IMR-90 (cell line): ENCODE measurements at places on chromosomes 6 and 20.

- H3K27ac ChIP-seq = no peak overlapping the region
- no peaks in the 10 kb centered on the region for H3K27me3 ChIP-seq
- H3K4me3 ChIP-seq = no peak overlapping the region
- no peaks in the 10 kb centered on the region for H3K36me3 ChIP-seq
Measured at GRCh38 chr6:15937602-15938001, 191.3 kb upstream of the MYLIP start.

GRCh38 chr20:855466-856360, 22.2 kb downstream of the FAM110A start:
- peaks cover 3% of the 10 kb centered on the region for H3K4me1 ChIP-seq
- DNase-seq = no peak
- no peaks in the 10 kb centered on the region for H3K36me3 ChIP-seq
- no peak overlapping the region for H3K27ac ChIP-seq
- no peak overlapping the region for H3K4me3 ChIP-seq

GRCh38 chr6:74720923-74721322, 484.9 kb downstream of the COL12A1 start:
- H3K27ac ChIP-seq = no peak overlapping the region
- no peaks in the 10 kb centered on the region for H3K4me1 ChIP-seq
- H3K27me3 ChIP-seq = no peaks in the 10 kb centered on the region

DNA sequence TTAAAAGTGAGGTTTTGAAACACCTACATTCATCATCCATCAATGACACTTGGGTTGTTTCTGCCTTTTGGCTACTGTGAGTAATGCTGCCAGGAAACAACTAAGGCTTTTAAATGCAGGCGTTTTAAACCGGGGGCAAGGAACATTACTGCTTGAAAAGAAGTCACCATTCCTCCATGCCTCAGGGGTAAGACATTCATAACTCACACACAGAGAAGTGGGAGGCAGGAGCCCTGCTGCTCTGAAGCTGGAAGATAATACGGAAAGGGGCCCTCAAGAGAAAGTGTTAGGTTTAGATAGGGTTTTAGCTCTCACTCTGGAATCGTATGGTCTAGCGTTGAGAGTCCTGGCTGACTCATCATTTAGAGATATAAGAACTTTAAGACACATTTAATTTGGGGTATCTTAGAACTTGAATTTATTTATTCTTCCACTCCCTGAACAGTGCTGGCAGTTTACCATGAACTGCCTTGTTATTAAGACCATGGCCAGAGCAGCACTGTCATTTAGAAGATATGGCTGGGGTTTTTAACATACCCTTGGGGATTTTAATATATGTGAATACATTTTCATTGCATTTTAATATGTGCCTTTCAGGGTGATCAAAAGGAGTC, 1.8 kb downstream of the TUBB1 start:
- H3K4me1 ChIP-seq = peaks cover 3% of the 10 kb centered on the region; the same call in 1 of the 2 replicates
- peak; percentile 56 for DNase-seq
- H3K27ac ChIP-seq = peak overlapping the region; percentile 12; the same call in 1 of the 2 replicates
- no peak overlapping the region for H3K4me3 ChIP-seq
- H3K36me3 ChIP-seq = peaks cover 25% of the 10 kb centered on the region

DNA sequence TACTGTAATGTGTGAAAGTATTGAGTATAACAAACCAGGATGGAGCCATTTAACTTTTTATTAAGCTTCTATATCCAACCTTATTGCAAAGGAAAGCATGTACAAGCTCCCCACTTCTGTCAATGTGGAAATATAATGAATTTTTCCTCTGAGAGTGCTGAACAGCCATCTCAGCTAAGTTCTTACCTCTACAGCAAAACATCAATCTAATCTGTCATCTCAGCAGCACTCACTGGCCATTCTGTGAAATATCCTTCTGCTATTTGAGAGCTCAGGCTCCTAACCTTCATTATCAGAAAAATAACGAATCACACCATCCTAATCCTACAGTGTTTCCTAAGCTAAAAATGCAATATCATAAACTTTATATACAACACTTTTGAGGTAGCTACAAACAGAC, 194.0 kb upstream of the RNF217 start:
- no peak overlapping the region for H3K27ac ChIP-seq
- DNase-seq = no peak
- H3K4me1 ChIP-seq = no peaks in the 10 kb centered on the region
- H3K27me3 ChIP-seq = no peaks in the 10 kb centered on the region
- no peak overlapping the region for H3K4me3 ChIP-seq
